ENCODE measurements at places on chromosomes 4 and X.

DNA sequence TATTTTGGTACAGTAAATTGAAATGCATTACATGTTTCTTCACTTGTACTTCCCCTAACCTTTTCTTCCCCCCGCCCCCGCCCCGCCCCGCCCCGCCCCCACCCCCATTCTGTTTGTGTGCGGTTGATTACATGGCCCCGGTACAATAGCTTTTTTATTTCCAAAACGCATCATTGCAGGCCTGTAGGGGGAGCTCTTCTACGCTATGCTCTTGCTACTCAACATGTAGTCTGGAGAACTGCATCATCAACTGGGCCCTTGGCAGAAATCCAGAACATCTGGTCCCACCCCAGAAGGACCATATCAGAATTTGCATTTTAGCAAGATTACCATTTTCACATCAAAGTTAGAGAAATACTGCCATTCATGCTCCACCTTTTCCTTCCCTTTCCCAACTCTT lies 333.3 kb upstream of the DDX53 start:
- DNase-seq = no peak

GRCh38 chrX:40660381-40660780 lies 13.0 kb upstream of the CXorf38 start:
- DNase-seq = no peak

GRCh38 chrX:69234624-69235023 lies 69.4 kb upstream of the PJA1 start:
- DNase-seq = no peak

DNA sequence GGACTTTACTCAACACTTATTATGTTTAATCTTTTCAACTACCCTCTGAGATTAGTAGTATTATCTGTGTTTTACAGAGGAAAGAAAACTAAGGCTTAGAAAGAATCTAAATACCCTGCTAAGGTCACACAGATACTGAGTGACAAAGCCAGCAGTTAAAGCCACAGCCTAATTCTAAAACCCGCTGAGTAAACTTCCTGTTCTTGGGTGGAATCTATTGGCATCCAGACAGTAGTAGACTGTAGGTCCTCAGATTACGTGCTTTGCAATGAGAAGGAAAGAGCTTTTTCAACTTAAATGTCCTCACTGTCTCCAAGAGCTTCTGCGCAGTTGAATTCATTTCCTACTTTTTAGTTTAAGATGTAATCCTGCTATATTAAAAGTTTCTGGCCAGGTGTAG lies 126.0 kb downstream of the TENM3 start:
- no peak for DNase-seq

DNA sequence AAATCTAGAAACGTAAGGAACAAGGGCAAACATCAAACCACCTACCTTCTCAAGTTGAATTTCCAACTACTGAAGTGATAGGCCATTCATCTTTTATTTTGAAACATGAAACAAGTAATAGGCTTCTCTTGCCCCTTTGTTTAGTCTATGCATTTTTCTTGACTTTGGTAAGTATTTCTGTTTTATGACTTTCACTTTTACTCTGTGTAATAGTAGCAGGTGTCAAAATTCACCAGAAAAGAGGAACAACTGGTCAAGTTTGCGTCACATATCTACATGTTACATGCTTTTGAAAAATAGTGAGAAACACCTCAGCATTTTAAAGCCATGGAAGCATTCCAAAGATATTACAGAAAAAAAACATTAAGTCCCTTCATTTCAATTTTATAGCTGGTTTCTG lies 157.1 kb upstream of the FTHL17 start:
- no peak for DNase-seq

GRCh38 chr4:2248821-2249261 lies 6.9 kb upstream of the HAUS3 start:
- no peak for DNase-seq

GRCh38 chr4:134807231-134807745 lies 605.7 kb upstream of the PABPC4L start:
- no peak for DNase-seq

GRCh38 chrX:140572724-140573123 lies 67.9 kb upstream of the SOX3 start:
- DNase-seq = no peak

GRCh38 chr4:42083816-42084215 lies 68.6 kb downstream of the BEND4 start:
- DNase-seq = no peak

GRCh38 chr4:178665916-178666315 lies 1223.7 kb upstream of the AGA start:
- no peak for DNase-seq

GRCh38 chrX:19133784-19134183 lies 11.5 kb upstream of the ADGRG2 start:
- DNase-seq = no peak

- no peak for DNase-seq
Measured at GRCh38 chr4:92733231-92733630, 429.5 kb downstream of the GRID2 start.

- peak; percentile 71 for DNase-seq
Measured at GRCh38 chr4:7843831-7844593, 95.6 kb downstream of the AFAP1 start.

- DNase-seq = no peak
Measured at GRCh38 chr4:86319390-86319789, 40.5 kb downstream of the MAPK10 start.

- no peak for DNase-seq
Measured at GRCh38 chr4:106985830-106986229, 50.3 kb downstream of the DKK2 start.

GRCh38 chr4:73308286-73308685 lies 49.7 kb upstream of the ANKRD17 start:
- no peak for DNase-seq

DNA sequence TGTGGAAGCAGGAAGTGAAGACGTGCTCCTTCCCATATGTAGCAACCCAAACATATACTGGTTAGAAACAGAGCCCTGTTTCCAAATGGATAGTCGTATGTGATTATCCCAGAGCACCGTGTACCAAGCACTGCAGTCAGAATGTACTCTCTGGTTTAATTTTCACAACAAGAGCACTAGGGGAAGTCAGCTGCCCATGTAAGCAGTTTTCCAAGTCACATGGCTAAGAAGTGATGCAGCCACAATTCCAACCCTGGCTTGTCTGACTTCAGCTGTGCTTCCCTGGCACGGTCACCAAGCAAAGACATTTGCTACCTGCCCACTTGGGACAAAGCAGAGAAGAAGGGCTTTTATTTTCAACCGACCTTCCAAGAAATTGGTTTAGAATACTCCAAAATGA lies 28.2 kb upstream of the CEP135 start:
- DNase-seq = no peak

- no peak for DNase-seq
Measured at GRCh38 chr4:109947457-109947856, 34.8 kb downstream of the EGF start.

GRCh38 chr4:89545315-89545714 lies 237.7 kb upstream of the GPRIN3 start:
- no peak for DNase-seq

DNA sequence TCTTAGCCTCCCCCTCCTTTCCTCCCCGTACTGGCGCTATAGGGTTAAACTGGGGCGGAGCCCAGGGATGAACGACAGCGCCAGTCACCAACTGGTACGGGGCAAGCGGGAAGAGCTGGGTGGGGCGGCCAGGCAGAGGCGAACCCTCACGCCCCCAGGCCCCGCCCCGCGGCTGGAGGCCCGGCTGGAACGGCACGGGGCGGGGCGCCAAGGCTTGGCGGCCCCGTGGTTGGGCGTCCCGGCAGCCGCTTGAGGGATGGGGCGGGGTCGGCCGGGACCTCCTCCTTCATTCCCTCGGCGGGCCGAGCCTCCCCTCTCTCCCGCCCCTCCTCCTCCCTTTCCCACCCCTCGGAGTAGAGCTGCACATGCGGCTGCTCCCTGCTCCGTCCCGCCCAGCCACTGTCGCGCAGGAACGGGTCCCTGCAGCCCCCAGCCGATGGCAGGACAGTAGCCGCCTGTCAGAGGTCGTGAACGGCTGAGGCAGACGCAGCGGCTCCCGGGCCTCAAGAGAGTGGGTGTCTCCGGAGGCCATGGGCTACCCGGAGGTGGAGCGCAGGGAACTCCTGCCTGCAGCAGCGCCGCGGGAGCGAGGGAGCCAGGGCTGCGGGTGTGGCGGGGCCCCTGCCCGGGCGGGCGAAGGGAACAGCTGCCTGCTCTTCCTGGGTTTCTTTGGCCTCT lies at the start of gene EDA:
TSS of gene EDA (plus strand) at position 335 of the 678 bp plus-strand sequence.
- DNase-seq = peak; percentile 61

GRCh38 chr4:8341691-8342090 lies 72.1 kb downstream of the HTRA3 start:
- no peak for DNase-seq

GRCh38 chr4:93841803-93842345 lies 13.3 kb downstream of the ATOH1 start:
- no peak for DNase-seq

DNA sequence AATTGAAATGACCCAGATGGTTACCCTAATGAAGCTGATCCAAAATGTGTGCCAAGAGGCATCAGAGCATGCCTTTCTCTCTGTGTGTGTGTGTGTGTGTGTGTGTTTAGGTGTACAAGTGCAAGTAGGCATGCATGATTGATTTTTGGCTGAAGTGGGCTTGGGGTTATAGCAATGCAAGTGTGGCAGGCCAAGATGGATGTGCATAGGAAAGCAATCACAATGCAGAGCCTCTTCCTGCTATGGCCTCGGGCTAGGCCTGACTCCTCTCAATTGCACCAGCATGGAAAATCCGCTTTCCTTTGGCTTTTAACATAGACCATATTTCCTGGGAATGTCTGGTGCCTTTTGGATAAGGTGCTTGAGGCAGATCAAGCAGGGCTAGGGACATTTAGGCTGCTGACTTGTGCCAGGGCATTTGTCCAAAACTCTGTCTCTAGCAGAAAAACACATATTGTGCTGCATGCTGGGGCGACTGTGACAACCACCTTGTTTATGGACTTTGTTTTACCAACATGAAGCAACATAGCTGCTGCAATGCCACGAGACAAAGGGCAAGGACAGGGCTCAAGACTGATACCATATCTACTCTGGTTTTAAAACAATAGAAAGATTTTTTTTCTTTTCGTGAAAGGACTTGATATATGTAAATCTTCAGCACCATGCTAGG lies 395.7 kb downstream of the RAPGEF2 start:
- no peak for DNase-seq

DNA sequence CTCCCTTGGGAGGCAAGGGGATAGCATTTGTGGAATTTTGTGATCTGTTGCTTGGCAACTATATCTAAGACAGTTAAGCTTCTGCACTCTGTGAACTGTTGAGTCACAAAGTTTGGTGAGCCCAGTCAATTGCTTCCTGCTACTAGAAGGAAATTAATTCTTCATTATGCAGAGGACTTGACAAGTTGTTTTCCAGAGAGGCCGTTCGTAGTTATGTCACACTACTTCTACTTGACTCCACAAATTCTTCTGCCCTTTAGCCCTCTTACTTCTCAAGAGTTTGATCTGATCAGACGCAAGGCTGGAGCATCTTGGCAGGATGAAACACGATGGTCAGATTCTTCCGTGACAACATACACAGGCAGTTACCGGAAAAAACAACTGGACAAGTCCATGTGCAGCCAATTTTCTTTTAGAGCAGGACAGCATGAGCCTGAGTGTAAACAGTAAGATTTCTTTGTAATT lies at the start of gene C4orf51:
TSS of gene C4orf51 (plus strand) at position 156 of the 465 bp plus-strand sequence. CDS start at position 214, 58 bp downstream.
- no peak for DNase-seq

DNA sequence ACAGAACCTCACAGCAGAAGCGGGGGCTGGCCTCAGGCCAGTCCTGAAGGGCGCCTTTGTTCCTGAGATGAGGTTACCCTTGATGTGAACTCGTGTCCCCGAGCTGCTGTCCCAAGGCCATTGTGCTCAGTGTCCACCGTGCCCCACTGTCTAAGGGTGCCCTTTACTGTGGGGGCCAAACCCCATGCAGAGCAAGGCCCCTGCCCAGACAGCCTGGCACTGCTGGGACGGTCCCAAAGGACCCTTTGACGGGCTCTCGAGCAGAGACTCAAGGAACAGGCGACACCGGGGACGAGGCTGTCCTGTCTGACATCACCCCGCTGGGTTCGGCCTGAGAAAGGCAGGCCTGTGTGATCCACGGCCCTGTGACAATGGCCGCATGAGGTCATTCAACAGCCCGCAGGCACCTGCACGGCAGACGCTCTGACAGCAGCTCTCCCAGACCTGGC lies 100.6 kb downstream of the ABLIM2 start:
- DNase-seq = no peak

- DNase-seq = no peak
Measured at GRCh38 chr4:92629302-92629701, 325.5 kb downstream of the GRID2 start.

- no peak for DNase-seq
Measured at GRCh38 chr4:98068495-98068894, 74.8 kb downstream of the STPG2 start.

DNA sequence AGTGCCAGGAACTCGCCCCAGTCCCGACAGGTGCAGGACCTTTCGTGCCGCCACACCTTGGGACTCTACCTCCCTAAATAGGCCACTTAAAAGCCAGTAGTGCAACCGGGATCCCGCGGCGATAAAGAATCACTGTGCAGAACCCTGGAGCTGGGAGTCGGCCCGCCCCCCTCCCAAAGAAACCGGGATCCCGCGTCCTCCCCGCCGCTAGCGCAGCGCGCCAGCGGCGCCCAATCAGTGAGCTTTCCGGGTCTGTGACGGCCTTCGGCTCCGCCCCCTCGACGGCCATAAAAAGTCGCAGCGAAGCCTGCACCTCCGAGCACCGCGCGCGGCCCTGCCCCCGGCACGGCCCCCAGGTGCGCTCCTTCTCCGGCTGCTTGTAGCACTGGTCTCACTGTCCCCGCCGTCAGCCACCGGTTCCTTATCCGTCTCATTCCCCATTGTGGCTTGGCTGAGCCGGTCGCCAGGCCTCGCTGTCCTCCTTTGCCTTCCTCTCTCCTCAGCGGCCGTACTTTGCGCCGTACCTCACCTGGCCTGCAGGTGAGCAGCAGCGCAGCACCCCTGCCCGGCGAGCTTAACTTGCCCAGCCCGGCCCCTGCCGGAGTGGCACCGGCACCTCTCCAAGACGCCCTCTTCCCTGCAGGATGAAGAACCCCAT lies at the start of gene LRAT:
TSS of gene LRAT (plus strand) at position 318 of the 658 bp plus-strand sequence. CDS start at position 645, 327 bp downstream.
- DNase-seq = peak; percentile 27

DNA sequence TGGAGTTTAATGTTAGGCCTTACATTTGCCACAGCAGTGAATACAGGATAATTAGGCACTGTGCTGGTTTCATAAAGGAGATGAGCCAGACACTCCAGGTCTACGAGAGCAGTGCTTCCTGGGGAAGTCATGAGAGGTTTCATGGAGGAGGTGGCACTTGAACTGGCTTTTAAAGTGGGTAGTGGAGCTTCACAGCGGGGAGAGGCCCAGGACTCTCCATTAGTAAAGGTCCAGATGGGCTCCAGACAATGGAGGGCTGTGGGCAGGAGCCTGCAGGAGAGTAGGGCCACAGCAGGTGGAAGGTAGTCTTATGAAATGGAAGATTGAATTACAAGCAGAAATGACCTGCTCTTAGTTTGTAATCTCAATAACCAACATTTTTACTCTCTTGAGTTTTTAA lies 29.0 kb downstream of the CLDN22 start:
- DNase-seq = no peak

GRCh38 chr4:168183717-168184571 lies 91.6 kb downstream of the ANXA10 start:
- no peak for DNase-seq
